ENCODE measurements at places on chromosomes 2 and 18.
A peak's percentile ranks its signal among the peaks of the same experiment; 100 is the strongest.

- DNase-seq = peak; percentile 29
Observed at GRCh38 chr18:63298400-63299365, 20.9 kb downstream of the BCL2 start.

- DNase-seq = no peak
Observed at GRCh38 chr2:182540252-182540651, 113.4 kb upstream of the PDE1A start.

GRCh38 chr2:17800693-17801458, 15.4 kb upstream of the MSGN1 start:
- DNase-seq = no peak

GRCh38 chr2:38269421-38269820, 107.7 kb downstream of the ATL2 start:
- no peak for DNase-seq

DNA sequence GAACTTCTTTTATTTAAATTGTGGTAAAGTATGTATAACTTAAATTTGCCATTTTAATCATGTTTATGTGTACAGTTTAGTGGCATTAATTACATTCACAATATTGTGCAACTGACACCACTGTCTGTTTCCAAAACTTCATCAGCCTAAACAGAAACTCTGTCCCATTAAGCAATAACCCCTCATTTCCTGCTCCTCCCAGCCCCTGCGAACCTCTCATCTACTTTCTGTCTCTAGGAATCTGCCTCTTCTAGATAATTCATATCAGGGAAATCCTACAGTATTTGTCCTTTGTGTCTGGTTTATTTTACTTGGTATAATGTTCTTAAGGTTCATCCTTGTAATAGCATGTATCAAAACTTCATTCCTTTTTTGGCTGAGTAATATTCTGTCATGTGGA, 75.1 kb downstream of the BOLA3 start:
- DNase-seq = no peak

GRCh38 chr2:52395912-52396311, 1364.0 kb upstream of the NRXN1 start:
- DNase-seq = no peak

DNA sequence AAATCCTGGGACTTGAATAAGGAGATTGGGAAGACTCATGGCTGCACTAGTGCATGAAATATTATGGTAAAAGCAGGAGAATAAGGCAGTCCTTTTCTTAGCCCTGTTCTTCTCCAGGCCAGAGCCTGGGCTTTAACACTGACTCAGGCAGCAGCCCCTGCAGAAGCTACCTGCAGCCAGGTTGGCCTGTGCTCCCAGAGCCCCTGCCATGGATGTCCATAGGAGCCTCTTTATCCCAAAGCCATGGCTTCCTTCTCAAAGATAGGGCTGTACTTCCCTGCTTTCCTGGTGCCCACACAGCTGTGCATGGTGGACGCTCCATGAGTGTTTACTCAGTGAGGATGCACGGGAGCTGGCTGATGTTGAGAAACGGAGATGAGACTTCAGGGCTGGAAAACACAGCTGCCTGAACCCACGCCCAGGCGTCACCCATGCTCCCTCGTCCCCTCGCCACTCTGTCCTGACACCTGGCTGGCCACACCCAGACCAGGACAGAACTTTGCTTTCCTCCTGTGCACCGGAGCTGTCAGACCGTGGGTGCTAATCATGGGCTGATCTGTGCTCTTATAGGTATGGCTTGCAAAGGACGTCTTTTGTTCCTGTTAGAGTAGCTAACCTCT, 135.5 kb downstream of the GLI2 start:
- no peak for DNase-seq

GRCh38 chr2:166269322-166269721, 106.4 kb downstream of the SCN9A start:
- no peak for DNase-seq

DNA sequence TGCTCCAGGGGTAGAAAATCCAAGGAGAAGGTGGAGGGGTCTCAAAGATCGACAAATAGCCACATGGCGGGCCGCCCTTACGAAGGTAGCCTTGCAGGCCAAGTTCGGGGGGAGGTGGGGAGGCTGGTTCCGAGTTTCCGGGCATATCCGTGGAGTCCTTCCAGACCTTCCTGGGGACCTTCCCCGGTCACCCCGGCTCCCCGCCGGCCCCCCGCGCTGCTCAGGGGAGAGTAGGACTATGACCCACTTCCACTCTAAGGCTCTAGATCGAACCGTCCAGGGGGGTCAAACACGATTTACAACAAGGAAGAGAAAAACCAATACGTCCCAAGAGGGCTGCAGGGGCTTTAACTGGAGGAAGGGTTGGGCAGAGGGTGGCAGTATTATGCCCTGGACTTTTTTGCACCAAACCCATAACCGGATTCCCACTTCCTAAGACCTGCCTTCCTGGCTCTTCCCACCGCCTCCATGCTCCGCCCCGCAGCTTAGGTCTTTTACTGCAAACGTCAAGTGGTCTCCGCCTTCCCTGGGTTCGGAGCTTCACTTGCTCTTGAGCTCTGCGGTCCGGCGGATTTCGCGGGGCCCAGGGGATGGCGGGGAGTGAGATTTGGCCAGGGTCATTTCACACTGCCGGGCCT, 779 bp upstream of the LYPD6 start:
- DNase-seq = peak; percentile 92

DNA sequence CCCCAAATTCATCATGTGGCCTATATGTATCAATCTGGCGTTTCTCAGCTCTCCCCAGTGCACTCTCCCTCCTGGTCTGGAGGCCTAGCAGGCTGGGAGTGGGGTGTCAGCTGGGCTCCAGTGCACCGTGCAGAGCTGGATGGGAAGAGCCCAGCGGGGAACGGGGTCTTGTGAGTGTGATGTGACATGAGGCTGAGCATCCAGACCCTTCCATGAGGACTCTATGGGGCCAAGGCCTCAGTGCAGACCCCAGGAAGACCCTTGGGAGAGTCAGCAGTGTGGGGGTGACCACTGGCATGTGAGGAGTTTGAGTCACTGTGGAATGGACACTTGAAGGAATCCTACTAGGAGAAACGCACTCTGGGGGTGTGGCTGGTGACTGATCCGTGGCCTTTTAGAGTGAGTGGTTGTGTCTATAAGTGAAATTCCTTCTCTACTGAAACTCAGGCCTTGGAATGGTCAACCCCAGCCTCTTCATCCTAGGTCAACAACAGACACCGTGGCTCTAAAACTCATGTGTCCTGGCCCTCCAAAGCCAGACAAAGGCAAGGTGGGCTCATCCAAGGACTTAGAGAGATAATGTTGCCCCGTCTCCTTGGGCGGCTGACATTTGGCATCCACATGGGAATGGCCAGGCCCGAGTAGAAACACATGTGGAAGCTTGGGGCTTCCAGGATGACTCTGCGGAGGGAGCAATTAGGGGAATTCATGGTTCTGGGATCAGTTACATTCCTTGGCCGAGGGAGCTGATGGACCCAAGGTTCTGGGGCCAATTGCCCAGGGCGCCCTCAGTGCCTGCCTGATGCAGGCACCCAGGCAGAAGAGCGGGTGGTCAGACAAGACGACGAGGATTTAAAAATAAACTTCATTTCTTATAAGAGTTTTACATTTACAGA, 156.0 kb upstream of the TWIST2 start:
- DNase-seq = no peak

GRCh38 chr2:88842656-88843460, 151.4 kb downstream of the RPIA start:
- DNase-seq = no peak

DNA sequence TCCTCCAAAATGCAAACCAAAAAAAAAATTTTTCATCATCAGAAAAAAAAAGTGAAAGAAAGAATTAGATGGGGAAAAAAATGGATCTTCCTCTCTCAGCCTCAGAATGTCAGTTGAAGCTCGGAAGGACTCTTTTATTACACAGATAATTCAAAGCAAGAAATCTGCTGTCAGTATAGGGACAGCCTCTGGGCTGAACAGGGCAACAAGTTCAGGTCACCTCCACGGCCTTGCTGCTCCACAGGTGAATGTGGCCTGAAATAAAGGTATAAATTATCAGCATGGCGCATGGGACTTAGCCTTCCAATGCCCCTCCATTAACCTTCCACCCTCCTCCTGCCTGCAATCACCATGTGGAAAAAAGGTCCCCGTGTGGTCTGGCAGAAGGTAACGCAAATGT, 316.8 kb upstream of the POU3F3 start:
- no peak for DNase-seq

DNA sequence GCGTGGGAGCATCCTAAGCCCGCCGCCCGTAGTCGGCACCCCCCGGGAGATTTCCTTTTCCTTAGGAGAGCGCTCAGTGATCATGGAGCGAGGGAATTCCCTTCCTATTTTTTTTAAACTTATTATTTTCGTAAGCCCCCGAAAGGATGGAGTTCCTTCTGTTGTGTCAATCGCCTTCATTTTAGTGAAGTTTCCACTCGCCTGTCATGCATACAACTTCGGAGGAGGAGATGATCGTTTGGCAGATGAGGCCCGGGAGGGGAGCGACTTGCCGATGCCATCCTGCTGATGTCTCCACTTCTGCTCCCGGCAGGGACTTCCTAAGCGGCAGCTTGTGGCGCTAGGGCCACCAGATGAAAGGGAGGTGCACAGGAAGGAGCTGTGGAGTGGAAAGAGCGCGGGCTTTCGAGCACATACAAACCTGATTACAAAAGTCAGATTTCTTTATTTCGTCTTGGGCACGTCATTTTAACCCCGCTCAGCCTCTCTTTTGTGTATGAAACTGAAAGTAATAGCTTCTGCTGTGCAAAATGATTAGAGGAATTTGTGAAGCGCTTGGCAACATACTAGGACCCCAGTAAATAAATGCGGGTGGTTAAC, at the start of gene ADGRF3:
ADGRF3 (minus strand) TSS at position 336 of the 600 bp plus-strand sequence. CDS start 555 bp downstream, outside the sequence.
- DNase-seq = peak; percentile 80

GRCh38 chr2:191246820-191247380, 1.7 kb downstream of the MYO1B start:
- DNase-seq = peak; percentile 67

- DNase-seq = no peak
Observed at GRCh38 chr2:120794716-120795115, 59.0 kb downstream of the GLI2 start.

DNA sequence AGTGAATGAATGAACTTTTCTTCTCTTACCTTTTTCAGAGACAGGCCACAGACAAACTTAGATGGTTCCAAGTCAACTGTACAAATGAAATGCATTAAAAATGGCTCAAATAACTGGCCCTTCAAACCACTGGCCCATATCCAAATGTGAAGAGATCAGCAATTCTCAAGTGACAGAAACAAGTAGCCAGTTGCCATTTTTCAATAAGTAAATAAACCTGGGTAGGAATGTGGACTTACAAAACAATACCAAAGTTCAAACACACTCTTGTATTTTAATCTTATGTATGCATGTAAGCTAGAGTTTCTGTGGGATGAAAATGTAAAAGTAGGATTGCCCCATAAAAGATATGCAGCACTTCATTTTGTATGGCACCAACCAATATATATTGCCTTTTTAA, 129.2 kb downstream of the MEP1B start:
- DNase-seq = no peak

DNA sequence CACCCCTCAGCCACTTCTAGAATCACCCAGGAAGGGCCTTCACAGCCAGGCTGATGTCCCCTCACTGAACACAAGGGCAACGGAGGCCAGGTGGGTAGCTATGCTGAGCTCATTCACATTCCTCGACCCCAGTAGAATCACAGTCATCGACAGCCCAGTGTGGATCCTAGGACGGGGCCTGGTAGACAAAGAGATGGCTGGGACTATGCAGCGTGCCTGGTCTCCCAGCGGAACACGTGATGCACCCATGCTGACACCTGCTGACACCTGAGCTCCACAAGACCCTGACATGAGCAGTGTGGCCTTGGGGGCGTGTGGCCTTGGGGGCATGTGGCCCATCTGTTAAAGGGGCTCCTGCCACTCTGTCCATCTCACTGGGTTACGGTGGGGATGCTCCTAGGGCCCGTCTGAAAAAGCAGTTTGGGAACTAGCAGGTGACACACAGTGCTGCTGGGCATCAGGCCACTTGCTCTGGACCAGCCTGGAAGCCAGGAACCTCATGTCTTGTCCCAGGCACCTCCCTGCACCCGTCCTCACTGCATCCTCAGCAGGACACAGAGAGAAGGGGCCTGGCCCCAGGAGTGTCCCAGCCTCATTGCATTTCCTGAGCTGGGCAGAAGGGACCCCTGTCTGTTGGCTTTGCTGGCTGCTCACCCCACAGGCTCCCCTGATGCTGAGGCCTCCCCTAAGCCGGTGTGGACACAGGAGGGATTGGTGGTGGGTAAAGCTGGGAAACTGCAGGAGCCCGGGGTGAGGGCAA, 9.7 kb downstream of the ECEL1 start:
- DNase-seq = peak; percentile 7

GRCh38 chr2:191436368-191437055, 191.3 kb downstream of the MYO1B start:
- no peak for DNase-seq

- DNase-seq = no peak
Observed at GRCh38 chr2:52396836-52397235, 1364.9 kb upstream of the NRXN1 start.

GRCh38 chr2:69278366-69278765, 108.7 kb downstream of the GFPT1 start:
- DNase-seq = no peak

DNA sequence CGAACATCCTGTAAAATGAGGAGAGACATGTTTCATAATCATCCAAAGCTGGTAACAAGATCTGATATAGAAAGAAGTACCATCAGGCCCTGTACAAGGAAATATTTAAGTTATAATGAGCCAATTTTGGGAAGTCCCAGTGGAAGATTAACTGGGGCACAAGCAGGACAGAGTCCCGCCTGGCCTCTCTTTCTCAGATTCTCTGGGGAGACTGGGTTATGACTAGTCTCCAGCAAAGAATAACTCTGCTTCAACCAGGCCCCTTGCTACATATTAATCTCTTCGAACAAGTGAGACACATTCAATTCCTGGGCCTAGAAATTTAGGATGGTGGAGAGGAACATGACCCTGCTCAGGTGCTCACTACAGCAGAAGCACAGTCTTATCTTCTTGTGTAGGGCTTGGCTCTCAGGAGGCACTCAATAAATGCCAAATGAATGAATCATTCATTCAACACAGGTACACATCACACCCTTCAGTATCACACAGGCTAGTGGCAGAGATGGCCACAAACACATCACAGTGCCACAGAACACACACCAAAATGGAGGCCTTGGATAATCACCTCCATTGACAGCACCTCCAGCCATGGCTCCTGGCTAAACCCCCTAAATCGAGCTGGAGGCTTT, 46.4 kb upstream of the RNF152 start:
- no peak for DNase-seq

GRCh38 chr2:203376173-203376572, 48.0 kb downstream of the ABI2 start:
- no peak for DNase-seq

DNA sequence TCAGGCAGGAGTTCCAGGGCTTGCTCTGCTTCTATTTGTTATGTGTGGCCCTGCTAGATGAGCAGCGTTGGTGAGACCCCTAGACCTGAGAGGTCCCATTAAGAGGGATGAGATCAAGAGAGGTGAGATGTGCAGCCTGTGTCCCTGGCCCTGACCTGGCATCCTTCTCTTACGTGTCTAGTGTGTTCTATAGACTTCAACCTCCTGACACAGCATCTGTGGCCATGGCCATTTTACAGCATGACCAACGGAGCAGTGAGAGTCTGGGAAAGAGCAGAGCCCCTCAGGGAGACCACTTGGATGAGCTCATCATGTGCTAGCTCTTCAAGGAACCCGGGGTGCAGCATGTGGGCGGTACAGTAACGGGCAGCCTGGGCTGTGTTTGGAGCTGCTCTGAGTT, 32.7 kb upstream of the ASPRV1 start:
- no peak for DNase-seq
